Stimulated activated CD8-positive, alpha-beta memory T cell treated with anti-CD3 and anti-CD28 coated beads, Interleukin-7, amount 100 ng/mL, for 24 hours (primary cell): ENCODE measurements at places on chromosomes 5 and 9.

DNA sequence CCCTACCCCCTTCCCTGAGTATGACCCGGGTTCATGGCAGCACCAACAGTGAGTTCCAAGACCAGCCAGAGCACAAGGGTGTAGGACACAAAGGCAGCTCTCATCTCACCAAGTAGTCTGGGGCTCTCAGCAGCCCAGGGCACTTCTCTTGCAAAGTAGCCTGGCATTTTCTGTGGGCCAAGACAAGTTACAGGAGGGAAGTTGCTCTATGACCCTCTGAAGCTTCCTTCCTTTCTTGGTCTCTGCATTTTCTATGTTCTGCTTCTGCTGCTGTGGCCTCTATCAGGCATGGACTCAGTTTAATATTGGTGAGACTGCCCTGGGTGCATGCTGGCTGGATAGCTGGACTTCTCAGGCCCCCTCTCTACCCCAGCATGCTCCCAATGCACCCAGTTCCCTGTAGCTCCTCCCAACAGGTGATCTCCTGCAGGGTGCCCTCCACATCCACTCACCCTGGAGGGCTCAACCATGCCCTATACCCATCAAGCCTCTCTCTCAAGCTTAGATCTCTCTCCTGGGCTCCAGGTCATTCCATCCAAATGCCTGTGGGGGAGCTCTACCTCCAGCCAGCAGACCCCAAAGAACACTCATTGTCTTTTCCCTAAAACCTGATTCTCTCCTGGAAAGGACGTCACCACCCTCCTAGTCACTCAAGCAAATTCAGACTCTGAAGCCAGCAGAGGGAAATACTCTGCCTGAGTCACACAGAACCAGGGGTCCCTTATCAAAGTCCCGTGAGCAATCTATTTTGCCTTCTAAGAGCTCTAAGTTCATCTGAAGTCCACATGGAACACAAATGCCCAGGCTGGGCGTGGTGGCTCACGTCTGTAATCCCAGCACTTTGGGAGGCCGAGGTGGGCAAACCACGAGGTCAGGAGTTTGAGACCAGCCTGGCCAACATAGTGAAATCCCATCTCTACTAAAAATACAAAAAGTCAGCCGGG, 13.8 kb downstream of the TBC1D2 start:
- DNase-seq = no peak

DNA sequence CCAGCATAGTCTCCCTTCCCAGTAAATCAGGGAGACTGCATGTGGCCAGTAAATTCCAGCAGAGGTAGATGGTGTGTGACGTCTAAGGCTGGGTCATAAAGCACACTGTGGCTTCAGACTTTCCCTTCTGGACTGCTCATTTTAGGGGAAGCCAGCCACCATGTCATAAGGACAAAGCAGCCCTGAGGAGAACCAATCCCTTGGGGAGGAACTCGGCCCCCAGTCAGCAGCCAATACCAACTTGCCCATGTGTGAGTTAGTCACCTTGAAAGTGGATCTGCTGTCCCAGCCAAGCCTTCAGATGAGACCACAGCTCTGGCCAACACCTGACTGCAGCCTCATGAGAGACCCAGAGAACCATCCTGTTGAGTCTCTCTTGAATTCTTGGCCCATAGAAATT, 14.7 kb upstream of the NINJ1 start:
- no peak for DNase-seq

- DNase-seq = no peak
Observed at GRCh38 chr5:121660142-121660541, 191.5 kb upstream of the FTMT start.

DNA sequence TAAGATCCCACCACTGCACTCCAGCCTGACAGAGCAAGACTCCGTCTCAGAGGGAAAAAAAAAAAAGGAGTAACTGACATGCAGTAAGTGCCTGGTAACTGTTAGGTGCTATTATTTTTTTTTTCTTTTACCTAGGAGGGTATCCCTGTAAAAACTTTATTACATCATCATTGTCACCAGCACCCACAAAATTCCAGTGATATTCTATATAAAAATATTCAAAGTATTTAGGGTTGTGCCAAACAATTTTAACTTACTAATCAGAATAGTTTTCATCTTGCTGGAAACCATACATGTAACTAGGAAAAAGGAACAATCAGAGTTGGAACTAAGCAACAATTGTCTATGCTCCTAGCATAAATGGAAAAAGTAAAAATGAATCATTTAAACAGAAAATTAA, 112.4 kb downstream of the SSBP2 start:
- no peak for DNase-seq

GRCh38 chr9:72315510-72316311, 49.3 kb downstream of the ZFAND5 start:
- DNase-seq = no peak

- DNase-seq = no peak
Observed at GRCh38 chr9:135135171-135135928, 47.9 kb downstream of the OLFM1 start.

DNA sequence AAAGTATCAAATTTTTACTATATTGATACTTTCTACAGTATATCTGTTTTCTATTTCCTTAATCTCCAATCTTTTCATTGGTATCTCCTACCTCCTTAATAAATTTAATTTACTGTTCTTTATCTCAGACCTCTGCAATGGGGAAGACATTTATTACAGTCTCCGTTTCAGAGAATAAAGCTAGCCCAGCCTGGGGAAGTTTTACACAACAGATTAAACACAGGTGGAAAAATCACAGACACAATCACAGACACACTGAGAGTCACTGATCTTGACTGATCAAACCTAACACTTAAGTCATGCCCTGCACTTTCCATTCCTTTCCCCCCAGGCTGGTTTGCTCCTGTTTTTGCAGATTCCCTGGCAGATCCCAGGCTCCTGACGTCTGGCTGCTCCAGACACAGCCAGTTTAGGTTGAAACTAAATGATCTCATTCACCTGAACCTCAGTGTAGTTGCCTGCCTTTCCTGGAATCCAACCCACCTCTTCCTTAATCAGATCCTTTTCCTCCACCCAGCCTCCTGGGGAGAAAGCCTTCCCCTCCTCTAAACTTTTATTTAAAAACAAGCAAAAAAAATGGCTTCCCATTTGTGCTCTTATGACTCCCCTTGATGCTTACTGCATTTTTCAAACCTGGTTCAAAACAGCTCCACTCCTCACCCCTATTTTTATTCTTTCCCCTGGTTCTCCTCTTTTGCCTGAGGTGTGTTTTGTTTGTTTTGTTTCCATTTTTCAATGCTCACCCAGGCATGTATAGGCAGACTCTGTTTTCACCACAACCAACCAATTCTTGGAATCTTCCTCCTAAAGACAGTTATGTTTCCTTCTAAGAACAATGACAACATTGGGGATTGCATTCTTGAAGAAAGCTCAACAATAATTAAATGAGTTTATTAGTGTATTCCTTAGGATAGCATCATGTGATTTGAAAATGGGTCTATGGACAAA, 29.5 kb upstream of the OSMR start:
- no peak for DNase-seq
